Stimulated activated CD4-positive, alpha-beta T cell treated with anti-CD3 and anti-CD28 coated beads, Interleukin-15, amount 100 ng/mL, for 48 hours (primary cell): ENCODE measurements at places on chromosomes 12 and 14.

GRCh38 chr12:11777962-11778361, 128.5 kb downstream of the ETV6 start:
- DNase-seq, result no peak

DNA sequence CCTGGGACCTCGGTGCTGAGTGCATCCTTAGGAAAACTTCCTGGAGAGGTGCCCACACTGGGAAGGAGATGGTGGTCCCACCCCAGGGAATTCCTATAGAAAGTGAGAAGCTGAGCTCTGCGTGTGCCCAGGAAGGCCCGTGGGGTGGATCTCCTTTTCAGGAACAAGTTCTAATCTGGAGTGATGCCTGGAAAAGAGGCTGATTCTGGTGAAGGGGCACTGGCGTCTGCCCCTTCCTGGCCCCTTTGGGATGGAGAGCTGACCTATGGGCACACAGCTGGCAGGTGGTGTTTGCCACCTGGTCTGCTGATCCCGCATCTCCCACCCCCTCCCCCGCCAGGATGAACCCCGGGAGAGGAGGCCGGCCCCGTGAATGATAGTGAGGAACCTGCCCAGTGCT, 142.0 kb upstream of the RTL1 start:
- no peak for DNase-seq

DNA sequence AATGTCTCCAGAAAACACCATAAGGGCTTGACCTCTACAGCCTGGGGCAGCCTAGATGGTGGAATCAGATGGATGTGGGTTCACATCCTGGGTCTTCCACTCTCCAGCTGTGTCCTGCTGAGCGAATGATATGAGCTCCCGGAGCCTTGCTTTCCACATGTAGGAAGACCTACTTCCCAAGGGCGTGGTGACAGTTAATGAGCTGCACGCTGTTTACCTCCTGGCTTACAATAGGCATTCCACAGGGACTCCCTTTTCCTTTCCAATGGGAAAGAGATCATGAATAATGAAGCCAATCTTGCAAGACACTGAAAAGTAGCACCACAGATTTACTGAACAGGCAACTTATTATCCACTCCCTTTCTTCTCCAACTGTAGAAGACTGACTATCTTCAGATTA, 46.1 kb downstream of the TMTC1 start:
- no peak for DNase-seq

DNA sequence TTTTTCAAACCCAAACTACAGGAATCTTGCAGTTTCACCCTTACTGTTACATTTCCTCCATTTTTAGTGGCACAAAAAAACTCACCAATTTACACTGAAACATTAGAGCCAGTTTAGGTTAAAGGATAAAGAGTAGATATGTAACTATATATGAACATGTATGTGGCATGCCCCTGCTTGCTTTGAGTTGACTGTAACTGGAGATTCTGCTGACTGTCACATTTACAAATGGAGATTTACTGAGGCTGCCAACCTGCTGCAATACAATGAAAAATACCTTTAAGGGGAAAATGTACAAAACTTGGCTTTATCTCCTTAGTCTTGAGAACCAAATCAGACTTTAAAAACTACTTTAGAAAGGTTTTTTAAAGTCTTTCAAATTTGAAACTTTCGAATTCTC, 28.3 kb downstream of the STON2 start:
- DNase-seq, result no peak

DNA sequence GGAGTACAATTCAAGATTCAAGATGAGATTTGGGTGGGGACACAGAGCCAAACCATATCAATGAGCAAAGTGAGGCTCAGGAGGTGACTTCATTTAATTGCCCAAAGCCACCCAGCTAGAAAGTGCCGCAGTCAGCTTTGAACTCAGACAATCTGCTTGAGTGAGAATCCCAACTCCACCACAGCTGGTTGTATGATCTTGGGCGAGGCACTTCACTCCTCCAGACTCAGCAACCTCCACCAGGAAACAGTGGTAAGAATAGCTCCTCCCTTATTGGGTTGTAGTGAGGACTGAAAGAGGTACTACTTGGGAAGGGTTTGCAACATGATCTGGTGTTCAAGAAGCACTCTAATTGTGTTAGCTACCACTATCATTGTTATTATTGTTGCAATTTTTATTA, 129.2 kb upstream of the RFLNA start:
- DNase-seq, result no peak

DNA sequence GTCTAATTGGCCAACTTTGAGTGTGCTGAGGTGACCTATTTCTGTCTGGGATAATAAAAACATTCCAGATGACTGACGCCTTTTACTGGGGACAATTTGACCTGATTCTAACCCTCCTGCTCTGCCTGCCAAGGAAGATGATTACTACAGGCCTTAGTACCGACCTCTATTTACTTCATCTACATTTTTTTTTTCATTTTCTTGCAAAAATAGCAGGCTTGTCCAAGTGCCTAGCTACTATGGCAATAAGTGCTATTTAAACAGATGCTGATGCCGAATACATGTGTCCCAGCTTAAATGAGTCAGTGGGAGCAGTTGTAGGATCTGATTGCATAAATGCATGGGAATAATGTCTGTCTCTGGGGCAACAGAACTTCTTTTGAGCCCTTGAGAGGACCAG, 254.3 kb downstream of the RGS6 start:
- no peak for DNase-seq

DNA sequence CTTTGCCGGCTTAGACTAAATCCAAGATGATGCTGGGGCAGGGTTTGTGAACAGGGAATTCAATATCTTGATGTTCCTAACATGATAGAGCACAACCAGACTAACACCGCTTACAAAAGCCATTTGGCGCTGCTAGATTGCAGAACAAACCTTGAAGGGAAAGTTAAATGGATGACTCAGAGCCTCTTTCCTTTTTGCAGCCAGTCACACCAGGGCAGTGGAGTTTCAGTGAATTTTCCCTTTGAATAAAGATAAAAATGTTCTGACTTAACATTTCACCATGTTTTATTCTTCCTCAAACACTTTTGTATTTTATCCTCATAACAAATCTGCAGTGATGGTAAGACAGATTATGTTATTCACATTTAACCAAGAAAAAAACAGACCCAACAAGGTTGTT, 47.3 kb downstream of the PDE6H start:
- DNase-seq, result no peak

- DNase-seq, result no peak
Observed at GRCh38 chr14:68672609-68673285, 120.1 kb downstream of the ZFP36L1 start.

DNA sequence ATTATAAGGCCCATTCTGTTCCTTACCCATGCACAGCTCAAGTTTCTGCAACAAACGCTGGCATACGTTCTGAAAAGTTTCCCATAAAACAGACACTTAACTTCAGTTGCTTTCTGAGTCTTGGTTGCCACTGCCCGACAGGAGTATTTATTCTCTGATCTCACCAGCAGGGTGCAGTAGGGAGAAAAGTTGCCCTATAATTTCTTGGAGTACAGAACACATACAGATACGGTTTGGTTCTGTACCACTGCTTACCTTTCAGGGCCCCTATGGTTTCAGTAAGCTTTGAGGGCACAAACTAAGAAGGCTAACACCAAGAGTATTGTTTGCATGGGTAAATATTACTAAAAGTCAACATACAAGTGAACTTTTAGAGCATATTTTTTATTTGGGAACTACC, 77.9 kb downstream of the SPATA7 start:
- DNase-seq, result peak; percentile 7

DNA sequence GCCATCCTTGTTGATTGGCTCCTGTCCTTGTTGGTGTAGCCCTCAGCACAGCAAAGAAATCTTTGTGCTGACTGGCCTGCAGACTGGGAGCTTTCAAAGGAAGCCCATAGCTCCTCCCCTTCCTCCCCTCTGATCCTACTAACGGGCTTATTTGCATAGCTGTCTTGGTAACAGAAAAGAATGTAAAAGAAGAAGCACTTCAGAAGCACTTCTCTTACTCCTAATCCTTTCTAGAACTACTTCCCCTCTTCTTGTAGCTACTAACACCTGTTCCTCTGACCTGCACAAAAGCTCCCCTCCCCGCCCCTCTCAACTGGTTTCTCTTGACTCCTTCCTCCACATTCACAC, 14.3 kb upstream of the RIC8B start:
- no peak for DNase-seq

DNA sequence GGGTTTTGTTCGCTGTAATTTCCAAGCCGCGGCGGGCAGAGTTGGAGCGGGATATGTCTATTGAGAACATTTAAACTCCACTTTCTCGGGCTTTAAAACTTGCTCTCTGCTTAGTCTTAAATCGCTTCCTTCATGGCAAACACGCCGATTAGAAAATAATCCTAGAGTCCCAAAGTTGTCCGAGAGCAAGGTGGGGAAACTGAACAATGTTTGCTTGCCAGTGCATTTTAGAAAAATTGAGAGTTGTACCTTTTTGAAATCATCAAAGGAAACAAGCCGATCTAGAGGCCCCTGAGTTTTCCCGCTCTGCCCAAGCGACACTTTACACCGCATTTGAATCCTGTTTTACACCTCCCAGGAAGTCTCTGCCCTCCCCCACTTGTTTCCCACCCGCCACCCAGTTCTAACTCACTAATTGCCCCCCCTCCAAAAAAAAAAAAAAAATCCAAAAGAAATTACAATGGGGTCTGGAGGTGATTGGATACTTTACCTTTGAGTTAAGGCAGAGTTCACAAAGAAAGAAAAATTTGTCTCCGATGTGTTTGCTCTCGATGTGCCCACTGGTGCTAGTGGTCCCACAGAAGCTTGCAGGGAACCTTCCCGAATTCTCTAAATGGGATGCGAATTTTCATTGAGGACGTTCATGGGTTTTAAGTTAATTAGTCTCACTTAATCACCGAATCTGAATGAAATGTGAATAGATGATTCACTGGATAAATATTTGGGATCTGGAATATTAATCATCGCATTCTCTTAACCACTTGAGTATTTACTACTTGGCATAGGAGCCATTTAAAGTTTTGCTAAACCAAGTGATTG, 2.3 kb downstream of the HMGA2 start:
- DNase-seq, result no peak

DNA sequence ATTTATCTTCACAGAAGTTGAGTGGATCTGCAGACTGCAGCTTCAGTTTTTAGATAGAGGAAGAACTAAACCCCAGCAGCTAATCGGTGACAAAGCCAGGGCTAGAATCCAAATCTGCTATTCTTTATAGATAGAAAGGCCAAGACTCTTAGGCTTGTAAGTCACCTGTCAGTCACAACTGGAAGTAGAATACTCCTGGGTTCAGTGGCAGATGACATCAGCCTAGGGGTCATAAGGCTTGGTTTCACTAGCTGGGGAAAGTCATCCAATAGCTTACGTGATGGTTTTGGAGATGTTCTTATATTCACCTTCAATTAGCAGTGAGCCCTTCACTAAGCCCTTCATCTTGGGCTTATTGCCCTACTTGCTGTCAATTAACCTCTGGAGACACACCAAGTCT, 93.4 kb downstream of the APAF1 start:
- no peak for DNase-seq

- no peak for DNase-seq
Observed at GRCh38 chr12:123064885-123065619, 84.6 kb downstream of the ARL6IP4 start.

DNA sequence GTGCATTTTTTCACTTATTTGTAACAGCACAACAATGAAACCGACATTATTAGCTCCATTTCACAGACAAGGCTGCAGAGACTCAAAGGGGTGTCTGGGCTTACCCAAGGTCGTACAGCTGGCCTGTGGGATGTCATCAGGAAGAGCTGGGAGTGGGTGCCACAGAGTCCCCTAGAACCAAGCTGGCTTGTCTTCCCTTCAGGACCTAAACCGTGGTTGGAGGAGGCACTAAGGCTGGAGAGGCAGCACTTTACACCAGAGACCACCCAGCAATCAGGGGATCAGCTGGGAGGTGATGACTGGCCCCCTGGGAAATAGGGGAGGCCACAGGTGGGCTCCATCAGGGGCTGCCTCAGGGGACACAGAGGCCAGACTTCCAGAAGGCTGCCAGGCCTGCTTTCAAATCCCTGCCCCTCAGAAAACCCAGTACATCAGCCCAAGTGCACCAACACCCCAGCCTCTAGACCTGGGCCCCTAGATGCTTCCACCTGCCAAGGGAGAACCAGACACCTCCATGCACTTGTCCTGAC, 28.3 kb downstream of the DIO3 start:
- DNase-seq, result no peak

- DNase-seq, result no peak
Observed at GRCh38 chr14:45716572-45716971, 463.6 kb upstream of the MIS18BP1 start.

GRCh38 chr14:93007225-93007997, 84.5 kb downstream of the CHGA start:
- no peak for DNase-seq

DNA sequence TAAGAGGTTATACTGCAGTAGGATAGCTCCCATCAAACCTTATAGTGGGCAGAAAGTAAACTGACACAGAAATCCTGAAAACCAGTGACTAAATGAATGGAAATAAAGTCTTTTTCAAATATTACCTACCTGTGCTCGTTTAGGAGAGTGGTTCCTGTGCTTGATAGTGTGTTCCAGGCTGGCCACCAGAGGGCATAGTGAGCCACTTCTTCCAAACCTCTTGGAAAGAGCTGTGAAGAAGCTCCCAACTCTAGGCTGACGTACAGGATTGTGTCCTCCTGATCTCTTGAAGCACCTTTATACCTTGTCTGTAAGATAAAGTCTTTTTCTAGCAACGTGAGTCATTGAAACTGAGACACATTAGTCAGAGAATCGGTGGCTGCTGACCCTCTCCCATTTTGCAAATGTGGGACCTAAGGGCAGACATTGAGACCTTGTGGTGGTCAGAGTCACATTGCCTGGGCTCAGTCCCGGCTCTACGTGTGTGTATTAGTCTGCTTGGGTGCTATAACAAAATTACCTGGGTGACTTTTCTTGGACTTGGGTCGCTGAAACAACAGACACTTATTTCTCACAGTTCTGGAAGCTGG, 17.6 kb downstream of the TDP1 start:
- peak; percentile 25 for DNase-seq

GRCh38 chr14:24196071-24197055, 1.1 kb upstream of the TM9SF1 start:
- no peak for DNase-seq

DNA sequence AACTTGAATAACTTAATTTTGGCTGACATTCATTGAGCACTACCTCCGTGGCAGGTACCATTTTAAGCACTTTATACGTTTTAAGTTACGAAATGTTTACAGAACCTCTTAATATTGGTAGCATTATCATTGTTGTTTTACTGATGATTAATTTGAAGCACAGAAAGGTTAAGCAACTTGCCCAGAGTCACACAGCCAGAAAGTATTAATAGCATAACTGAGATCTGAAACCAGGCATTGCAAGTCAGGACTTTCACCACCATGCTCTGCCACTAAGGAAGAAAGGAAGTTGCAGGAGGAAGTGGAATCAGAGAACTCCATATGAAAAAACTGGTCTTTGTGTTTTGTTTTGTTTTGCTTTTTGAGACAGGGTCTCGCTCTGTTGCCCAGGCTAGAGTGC, 28.2 kb upstream of the BCAT1 start:
- DNase-seq, result no peak

DNA sequence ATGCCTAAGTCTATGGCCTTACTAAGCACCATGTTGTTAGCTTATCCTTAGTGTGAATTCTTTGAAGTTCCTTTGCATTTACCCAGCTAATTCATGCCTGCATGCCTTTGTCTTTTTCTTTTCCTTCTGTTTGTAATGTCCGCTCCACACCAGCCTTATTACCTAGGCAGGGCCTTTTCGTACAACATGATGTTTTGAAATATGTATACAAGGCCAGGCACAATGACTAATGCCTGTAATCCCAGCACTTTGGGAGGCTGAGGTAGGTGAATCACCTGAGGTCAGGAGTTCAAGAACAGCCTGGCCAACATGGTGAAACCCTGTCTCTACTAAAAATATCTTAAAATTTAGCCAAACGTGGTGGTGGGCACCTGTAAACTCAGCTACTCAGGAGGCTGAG, 1636.5 kb upstream of the SEL1L start:
- no peak for DNase-seq
